ENCODE measurements at places on chromosomes 11 and 22.

DNA sequence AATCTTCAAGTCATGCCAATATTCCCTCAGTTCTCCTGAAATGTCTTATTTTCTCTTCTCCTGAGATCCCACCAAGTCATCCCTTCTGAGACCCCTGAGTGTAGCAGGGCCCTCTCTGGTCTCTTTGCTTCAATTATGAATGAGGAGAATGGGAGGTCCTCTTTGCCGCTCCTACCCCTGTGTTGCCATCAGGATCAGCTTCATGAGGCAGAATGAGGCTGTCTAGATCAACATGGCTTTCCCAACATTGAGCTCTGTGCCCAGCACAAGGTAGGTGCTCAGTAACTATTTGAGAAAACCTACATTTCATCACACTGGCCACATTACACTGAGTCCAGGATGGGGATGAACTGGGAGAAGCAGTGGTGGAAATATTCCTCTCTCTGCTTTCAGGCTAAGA, 107.2 kb downstream of the ZNF280B start:
- no peak for DNase-seq

DNA sequence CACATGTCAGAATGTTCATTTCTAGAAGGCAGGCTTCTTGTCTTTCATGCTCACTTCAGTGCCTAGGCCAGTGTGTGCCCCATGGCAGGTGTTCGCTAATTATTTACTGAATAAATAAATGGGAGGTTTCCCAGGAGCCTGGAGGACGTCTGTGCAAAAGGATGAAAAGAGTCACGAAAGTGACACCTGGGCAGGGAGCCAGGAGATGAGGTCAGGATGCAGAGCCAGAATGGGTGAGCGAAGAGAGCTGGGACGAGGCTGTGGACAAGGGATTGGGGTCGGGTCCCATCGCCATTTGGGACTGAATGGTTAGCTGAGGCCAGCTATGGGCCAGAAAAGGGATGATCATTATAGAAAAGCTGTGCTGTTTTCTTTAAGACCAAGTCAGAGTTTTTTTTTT, 560.4 kb downstream of the TBC1D22A start:
- DNase-seq = no peak

DNA sequence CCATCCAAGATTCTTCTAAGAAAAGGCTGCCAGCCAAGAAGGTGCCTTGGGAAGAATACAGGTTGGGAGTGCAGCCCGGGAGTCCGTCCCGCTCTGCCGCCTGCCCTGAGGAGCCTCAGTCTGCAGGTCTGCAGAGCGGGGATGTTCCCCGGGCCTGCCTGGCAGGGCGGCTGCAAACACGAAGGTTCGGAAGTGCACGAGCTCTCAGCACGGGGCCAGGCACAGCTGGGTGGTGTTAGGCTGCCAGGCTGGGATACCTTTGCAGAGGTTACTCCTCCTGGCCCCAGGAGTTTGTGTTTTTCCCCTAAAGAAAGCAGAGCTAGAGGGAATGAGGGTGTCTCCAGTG, 9.4 kb upstream of the PRR5 start:
- no peak for DNase-seq

- DNase-seq = no peak
Observed at GRCh38 chr11:70788248-70789022, 390.1 kb downstream of the CTTN start.

GRCh38 chr11:33790040-33790439, 15.7 kb upstream of the FBXO3 start:
- DNase-seq = no peak
